ENCODE measurements at places on chromosomes 6 and 20.

DNA sequence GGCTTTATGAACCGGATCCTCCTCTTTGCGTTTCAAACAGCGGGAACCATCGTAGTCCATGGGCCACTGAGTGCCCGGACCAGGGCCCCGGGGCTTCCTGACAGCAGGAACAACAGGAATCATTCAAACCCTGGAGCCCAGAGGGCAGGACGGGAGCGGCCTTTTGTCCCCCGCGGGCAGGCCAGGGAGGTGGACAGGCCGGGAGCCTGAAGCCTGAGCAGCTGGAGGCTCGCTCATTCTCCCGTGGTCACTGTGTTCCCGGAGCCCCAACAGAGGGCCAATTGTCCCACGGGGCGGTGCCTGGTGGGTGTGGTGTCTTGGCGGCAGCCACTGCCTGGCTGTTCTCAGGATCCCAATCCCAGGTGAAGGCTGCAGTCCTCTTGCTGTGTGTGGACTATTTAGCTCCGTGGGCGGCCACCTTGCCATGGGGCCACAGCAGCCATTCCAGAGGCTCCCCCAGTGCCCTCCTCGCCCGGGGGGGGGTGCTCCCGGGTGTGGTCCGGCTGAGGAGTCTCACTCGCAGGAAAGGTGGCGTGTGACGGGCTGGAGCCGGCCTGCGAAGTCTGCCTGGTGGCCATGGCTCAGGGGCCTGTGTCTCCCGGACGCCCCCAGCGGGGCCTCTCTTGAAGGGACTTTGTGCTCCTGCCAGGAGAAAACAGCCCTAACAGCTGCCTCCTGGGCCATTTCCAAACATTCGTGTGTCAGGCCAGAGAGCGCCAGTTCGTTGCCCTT is 77.2 kb upstream of the BHLHE23 start:
- DNase-seq: no peak

DNA sequence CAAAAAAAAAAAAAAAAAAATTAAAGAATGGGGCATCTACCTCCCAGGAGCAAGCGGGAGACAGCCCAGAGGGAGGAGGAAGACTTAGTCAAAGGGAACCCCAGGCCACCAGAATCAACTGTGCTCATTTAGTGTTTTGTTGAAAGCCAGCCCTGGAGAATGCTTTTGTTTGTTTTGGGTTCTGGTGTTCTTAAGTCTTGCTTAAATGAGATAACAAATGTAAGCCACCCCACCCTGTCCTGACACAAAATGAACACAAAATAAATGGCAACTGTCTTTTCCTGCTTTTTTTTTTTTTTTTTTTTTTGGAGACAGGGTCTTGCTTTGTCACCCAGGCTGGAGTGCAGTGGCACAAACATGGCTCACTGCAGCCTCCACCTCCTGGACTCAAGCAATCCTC is 165.0 kb upstream of the JARID2 start:
- no peak for DNase-seq

- DNase-seq: no peak
These were observed 32.8 kb downstream of the VIP start for GRCh38 chr6:152783217-152783878.

DNA sequence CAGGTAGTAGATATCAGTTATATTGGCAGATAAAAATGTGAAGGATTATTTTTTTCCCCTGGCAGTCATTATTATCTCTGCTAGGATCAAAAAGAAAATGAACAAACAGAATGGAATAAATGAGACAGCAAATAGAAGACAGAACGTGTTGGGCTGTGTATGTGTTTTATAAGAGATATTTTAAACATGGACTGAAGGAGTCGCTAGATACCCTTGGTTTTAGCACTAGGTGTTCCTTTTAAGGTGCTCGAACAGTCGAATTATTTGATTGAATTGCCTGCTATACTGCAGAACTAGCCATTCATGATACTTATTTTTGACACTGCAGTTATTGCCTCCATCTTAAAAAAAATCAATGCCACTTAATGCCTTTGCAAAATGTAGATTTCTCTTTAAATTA is 3.7 kb downstream of the GRIK2 start:
- DNase-seq: peak; percentile 54

DNA sequence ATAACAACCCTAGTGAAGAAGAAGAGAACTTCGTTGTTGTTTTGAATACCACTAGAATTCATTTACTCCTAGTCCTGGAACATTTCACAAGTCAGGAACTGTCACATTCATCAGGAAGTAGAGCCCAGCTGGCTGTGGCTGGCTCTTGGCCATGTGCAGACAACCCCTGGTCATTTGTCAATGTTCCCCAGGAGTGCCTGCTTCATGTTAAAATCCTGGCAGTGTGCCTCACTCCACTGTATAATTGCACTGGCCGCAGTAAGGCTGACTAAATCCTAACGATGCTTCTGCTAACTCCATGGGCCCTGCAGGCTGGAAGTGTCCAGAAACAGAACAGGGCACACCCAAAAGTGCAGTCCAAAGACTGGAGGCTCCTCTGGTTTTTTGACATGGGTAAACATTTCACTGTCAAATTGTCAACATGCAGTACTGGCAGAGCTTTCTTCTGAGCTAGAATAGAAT is 41.5 kb upstream of the ADGRF1 start:
- DNase-seq: no peak

DNA sequence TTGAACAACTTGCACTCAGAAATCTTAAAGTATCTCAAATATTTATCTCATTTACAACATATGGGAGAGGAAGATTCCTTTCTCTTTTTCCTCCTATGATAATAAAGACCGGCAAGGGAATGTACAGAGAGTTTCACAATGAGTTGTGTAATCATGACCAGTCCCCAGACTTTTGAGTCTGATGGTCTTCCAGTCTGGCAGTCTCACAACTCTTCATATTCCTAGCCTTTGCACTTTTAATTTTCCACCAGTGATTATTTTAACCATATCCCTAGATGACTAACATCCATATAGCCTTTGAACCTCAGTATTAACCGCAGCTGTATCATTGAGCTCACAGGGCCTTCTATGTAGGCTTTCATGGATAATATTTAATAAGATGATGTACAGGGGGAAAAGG is 278.5 kb downstream of the KHDC1L start:
- DNase-seq: no peak

GRCh38 chr6:92559003-92559402 is 860.4 kb downstream of the EPHA7 start:
- peak; percentile 22 for DNase-seq

- no peak for DNase-seq
These were observed 80.7 kb downstream of the HIVEP1 start for GRCh38 chr6:12092762-12093161.

DNA sequence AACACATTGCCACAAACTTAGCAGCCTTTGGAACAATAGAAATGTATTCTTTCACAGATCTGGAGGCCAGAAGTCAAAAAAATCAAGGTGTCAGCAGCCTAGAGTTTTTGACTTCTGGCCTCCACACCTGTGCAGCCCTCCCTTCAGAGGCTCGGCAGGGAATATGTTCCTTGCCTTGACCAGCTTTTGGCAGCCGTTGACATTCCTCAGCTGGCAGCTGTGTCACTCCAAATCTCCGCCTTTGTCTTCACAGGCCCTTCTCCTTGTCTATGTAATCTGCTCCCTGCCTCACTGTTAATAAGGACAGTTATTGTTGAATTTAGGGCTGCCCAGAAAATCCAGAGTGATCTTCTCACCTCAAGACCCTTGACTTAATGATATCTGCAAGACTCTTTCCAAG is 17.2 kb upstream of the AHI1 start:
- no peak for DNase-seq

- peak; percentile 18 for DNase-seq
These were observed 11.9 kb downstream of the GPX5 start for GRCh38 chr6:28537509-28538140.

- DNase-seq: no peak
These were observed 8.2 kb downstream of the ELOVL5 start for GRCh38 chr6:53340536-53340935.

All from LNCaP clone FGC (cell line).